Stimulated activated CD4-positive, alpha-beta T cell treated with anti-CD3 and anti-CD28 coated beads, Interleukin-4, amount 100 ng/mL, for 24 hours (primary cell): ENCODE measurements at places on chromosomes 6 and 20.

GRCh38 chr20:48295445-48295903 lies 510.2 kb upstream of the SULF2 start:
- DNase-seq, result no peak

DNA sequence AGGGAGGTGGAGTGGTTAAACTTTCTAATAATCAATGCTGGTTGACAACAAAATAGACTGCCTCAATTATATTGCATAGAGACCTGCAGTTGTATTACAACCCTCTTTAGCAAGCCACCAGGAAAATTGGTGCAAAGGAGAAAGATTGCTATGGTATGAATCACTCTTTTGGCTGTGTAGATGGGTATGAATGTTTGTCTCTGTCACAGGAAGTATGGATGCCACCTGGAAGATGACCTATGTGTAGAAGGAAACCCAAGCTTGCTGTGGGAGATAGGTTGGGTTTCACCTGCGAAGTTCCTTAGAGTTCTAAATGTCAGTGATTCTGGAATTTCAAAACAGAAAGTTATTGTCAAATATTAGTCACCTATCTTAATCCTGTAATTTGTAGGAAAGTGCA lies 134.6 kb downstream of the SOBP start:
- DNase-seq, result no peak

DNA sequence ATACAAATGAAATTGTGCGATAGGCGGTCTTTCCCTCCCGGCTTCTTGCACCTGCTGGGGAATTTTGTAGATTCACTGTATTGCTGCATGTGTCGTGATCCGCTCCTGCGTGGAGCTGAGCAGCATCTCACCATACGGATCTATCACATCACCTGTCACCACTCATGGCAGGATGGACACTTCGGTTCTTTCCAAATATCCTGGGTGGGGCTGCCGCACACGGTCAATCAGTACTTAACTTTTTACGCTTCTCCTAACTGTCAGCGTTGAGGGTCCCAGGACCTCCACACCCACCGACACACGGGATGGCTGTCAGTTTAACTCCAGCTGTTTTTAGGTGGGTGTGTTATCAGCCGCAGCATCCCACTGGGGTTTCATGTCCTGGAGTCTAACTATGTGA lies 19.2 kb downstream of the TAF4 start:
- DNase-seq, result no peak

- DNase-seq, result no peak
These were observed 9.8 kb downstream of the XRN2 start for GRCh38 chr20:21312813-21313474.

GRCh38 chr20:33192912-33193501 lies 24.1 kb upstream of the BPIFA3 start:
- DNase-seq, result no peak

GRCh38 chr6:161701056-161701455 lies 427.2 kb upstream of the AGPAT4 start:
- DNase-seq, result no peak

GRCh38 chr6:97449444-97449966 lies 166.5 kb upstream of the MMS22L start:
- no peak for DNase-seq

DNA sequence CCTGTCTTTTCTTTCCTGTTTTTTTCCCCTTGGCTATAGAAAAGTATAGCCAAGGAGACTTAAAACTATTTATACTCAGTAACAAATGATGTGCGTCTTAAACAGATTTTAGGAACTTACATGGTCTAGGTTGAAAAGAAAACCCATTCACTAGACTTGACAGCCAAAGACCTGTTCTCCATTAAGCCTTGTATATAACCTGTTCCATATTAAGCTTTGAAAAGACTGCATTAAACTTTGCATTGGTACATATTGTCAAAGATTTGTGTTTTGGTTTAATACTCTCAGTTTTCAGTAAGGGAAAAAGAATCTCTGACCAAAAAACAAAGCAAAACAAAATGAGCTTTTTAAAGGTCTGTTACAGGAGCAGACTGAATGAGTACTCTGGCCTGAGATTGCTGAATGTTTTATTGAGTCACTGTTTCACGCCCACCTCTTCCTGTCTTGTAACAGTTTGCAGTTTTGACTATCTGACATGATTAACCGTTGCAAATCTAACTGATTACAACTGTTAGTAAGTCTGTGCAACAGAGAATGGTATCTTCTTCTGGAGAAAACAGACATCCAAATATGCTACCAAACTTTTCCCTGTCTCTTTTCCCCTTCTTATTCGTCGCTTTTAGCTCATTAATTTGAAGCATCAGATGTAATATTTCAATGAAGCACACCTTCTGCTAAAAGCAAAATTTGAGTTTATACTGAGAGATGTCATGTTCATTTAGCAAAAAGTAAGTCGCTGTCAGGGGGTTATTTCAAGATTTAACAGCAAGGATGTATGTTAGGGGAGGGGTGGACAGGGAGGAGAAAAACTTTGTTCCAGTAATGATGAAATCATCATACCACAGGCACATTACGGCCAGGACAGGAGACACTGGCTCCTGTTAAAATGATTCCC lies 59.1 kb upstream of the SUPT3H start:
- peak; percentile 64 for DNase-seq

DNA sequence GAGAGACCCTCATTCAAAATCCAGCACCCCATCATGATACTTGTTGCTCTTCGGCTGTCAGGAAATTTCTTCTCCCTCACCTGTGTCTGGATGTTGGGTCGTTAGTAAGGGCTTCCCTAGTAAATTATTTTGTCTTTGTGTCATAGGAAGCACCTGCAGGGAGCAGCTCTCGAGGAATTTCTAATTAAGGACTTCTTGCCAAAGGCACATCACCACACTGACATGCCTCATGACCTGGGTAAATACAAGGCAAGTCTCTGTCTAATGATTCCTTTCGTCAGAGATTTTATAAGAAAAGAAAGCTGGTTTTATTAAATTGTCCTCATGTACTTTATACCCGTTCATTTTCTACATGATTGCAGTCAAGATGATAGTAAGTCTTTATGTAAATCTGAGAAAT lies at the start of gene NOX3:
Gene NOX3 (minus strand): TSS at position 74 of the 400 bp plus-strand sequence. CDS start 39 bp downstream, at position 35.
- DNase-seq, result no peak

GRCh38 chr20:9179867-9180266 lies 111.0 kb downstream of the PLCB4 start:
- DNase-seq, result no peak

GRCh38 chr6:44182911-44183390 lies 24.3 kb downstream of the CAPN11 start:
- no peak for DNase-seq

GRCh38 chr6:128463942-128464341 lies 56.5 kb downstream of the PTPRK start:
- DNase-seq, result no peak

GRCh38 chr20:49397525-49397924 lies 84.9 kb downstream of the KCNB1 start:
- no peak for DNase-seq

GRCh38 chr6:135230711-135231468 lies 49.8 kb downstream of the MYB start:
- DNase-seq, result no peak

GRCh38 chr6:104252276-104252675 lies 607.4 kb downstream of the HACE1 start:
- no peak for DNase-seq

GRCh38 chr6:38375937-38376336 lies 263.8 kb downstream of the BTBD9 start:
- DNase-seq, result no peak

DNA sequence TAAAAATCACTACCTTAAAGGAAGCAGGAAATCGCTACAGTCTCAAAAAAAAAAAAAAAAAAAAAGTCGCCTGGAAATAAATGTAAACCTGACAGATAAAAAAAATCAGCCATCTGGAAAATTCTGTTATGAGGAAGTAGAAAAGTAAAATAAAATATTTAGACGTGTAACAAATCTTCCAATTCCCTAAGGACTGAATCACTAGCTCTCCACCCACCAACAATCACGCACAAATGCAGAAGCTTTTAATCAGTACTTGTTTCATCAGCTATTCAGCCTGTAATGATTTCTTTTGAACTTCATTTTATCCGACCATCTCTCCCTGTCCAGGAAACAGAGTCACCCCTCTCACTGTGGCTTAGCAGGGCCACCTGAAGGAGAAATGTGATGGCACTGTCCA lies 59.0 kb downstream of the SLC23A2 start:
- no peak for DNase-seq

DNA sequence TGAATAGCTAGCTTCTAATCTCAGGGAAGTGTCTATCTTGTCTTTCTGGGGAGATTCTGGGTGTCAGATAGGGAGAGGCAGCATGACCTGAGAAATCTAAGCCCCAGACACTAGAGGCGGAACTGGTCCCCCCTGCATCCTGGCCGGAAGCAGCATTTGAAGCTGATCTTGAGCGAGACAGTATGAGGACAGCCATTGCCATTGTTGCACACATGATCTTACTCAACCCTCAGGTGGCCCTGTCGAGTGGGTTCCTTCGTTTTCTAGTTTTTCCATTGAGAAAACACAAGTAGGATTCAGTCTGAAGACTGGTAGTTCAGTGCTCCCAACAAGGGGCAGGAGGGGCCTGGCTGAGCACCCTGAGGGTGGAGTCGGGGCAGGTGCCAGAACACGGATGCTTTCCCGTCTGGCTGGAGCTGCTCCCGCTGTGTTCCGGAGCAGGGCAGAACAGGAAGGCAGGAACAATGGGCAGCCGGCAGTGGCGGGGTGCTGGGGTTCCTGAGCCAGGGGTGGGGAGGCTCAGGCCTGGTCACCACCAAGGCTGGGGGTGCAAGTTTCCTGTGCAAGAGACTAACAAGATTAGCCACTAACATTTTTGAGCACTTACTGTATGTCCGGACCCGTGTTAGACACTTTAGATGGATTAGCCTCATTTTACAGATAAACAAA lies 7.9 kb upstream of the SDCBP2 start:
- DNase-seq, result no peak

DNA sequence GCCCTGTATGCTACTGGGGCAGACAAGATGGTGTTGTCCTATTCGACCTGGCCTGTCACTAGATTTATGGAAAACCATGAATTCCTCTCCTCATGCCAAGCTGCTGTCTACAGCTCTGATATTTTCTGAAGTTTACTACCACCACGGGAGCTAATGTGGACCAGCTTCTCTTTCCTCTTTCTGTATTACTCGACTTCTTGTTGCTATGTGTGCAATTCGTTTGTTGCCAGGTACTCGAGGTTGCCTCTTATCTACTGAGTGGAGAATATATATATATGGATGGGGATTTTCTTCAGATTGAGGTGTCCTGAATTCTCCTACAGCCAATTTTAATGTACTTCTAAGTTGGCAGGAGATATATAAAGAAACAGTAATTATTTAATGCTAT lies 34.7 kb downstream of the MAN1A1 start:
- DNase-seq, result no peak

- DNase-seq, result no peak
These were observed 20.2 kb upstream of the MICA start for GRCh38 chr6:31383149-31383548.

DNA sequence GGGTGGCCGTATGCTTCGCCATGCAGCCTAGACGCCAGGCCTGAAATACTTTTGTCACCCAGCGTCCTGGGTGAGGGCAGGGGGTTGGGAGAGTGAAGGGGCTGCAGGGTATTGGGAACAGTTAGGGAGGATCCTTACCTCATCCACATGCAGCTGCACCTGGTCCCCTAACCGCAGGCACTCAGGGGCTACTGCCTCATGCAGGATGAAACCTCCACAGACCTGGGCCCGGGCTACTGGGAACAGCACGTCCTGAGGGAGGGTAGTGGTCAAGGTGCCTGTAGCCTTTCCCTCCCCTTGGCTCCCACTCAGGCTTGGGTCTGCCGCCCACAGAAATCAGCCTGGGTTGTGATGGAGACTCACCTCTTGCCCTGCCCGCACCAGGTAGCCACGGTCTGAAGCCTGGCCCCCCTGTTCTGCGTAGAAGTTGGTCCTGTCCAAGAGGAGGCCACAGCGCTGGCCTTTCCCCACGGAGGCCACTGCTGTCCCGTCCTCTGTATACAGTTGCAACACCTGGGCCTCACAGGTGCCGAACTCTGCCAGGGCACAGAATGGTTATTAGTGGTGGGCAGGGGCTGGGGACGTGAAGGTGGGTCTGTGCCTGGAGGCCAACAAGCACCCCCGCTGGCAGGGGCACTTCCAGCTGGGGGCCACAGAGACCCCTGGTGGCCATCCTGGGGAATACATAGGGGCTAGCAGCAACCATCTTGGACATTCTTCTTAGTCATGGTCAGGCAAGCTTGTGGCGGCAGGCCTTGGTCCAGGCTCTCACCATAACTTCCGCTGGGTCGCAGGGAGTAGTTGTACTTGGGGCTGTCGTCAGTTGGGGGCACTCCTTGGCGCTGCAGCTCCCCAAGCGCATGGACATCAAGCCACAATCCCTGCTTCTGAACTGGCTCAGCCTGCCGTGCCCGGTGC lies 8.6 kb downstream of the AARS2 start:
- DNase-seq, result peak; percentile 41

DNA sequence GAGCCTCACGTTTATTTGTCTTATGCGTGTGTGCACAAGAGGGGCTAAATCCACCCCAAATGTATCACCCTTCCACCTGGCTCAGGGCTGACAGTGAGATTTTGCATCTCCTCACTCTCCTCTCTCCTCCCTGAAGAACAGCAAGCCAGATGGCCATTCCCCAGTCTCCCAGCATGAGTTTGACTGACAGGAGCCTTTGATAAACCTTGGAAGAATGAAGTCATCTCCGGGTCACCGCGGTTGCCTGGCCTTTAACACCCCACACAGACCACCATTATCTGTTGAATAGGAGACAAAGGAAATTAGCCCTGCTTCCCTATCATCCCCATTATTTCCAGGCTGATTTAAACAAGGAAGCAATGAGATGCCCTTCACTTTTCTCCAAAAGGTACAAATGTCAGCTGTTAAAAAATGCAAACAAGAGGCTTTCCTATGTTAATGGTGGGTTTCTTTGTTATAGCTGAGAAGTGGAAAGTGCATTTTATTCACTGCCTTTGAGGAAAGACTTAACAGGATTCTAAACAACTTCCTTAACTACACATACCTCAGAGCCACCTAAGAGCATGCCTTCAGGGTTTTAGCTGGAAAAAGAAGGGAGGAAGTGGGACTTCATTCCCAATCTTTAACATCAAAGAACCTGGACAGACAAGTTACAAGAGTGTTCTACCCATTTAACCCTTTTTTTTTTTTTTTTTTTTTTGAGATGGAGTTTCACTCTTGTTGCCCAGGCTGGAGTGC lies 524.8 kb upstream of the ID4 start:
- no peak for DNase-seq

- no peak for DNase-seq
These were observed 89.4 kb downstream of the TRDN start for GRCh38 chr6:123547216-123547978.

DNA sequence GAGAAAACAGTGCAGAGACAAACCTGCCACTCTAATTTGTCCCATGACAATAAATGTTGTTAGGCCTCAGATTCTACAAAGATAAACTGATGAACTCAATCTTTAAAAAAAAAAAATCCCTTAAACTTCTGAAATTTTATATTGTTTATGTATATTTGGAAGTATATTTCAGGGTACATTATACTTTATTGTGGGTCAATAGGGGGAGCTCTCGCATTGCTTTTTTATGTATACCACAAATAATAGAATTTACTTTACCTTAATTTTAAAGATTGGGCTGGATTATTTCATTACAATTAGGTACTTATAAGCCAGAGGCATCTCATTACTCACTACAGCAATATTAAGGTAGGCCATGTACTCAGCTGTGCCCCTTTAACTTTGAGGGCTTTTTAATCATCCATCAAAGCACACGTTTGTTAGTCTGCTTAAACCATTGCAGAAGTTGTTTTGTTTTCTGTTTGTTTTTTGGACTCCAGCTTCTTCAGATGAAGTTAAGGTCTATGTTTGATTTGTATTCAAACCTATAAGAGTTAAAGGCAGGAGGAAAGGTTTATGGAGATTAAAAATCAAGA lies 56.3 kb upstream of the EYA4 start:
- DNase-seq, result no peak

GRCh38 chr20:1472556-1473245 lies 6.1 kb upstream of the NSFL1C start:
- no peak for DNase-seq

GRCh38 chr6:89657445-89658158 lies 19.1 kb upstream of the LYRM2 start:
- DNase-seq, result no peak
